Fibroblast of the conjunctiva (primary cell): ENCODE measurements at places on chromosomes 6 and 20.

DNA sequence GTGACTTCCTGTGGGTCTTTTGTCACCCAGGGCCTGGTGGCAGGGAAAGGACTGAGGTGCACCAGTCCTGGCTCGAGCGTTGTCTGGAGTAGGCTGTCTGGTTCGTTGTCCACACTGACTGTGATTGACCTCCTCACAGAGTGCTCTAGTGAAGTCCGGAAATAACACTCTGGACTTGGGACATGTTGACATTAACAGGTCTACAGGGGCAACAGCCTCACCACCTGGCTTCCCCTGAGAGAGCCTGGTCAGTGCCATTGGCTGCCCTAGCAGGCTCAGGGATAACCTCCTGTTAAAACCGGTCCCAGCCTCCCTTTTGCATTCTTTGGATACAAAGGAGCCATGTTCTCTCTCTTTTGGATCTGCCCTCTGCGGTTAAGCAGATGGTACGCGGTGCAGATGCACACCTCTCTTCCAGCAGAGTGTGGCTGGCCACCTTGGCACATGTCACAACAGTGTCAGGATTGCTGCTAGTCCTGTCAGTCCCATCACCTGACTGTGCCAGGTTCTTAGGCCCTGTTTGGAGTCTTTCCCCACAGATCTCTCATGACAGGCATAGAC lies 46.2 kb downstream of the CDS2 start:
- no peak for DNase-seq

- DNase-seq: no peak
These were observed at the start of gene RIPOR3 for GRCh38 chr20:50690650-50691572. TSS of gene RIPOR3 (minus strand) at chr20:50691542. CDS start at chr20:50691128, 414 bp downstream.

DNA sequence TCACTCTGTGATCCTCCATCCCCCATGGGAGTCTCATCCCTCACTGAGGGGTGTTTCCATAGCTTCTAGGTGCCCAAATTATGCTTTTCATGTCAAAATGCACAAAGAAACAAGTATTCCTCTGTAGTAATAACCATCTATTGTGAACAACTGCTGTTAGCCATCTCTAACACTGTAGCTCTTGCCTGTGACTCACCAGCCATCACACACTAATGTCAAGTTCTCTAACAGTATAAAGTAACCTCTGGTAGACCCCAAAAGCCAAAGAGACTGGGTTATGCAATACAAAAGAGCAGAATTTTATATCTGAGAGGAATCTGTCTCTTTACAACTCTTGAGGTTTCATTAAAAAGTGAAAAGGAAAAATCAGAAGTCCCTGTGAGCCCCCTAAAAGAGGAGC lies 25.4 kb upstream of the IYD start:
- DNase-seq: no peak

DNA sequence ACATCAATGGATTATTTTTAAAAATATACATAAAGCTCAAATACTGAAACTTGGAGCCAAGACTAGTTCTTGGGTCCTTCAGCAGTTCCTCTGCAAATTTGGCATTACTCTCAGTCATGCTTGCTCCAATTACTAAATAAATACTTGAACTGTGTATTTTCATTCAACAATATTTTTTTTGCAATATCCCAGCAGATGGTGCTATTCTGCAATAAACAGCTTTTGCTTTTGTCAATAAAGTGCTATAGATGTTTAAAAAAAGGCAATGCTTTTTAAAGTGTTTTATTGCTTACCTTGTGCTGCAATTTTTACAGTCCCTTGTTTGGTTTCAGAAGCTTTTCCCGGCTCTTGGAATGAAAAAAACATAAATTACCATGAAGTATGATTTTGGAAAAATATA lies 243.4 kb downstream of the TRDN start:
- DNase-seq: no peak

- DNase-seq: no peak
These were observed 49.9 kb downstream of the DACT2 start for GRCh38 chr6:168269455-168270243.

DNA sequence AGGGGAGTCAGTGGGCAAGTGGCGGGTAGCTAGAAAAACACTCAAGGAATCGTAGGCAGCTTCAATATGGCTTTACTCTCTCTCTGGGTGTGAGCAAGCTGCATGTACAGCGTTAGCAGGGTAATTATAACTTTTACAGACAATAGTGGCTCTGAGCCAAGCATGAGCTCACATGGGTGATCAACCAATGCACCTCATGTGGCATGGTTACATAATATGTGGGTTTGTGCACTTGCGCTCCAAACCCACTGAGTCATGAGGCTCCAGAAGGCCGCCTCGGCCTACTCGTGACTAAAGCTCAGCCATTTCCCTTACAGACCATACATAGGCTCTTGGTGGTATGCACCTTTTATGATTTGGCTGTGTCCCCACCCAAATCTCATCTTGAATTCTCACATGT lies 78.4 kb upstream of the FBXL4 start:
- no peak for DNase-seq
